ENCODE measurements at places on chromosomes 1 and 21.

DNA sequence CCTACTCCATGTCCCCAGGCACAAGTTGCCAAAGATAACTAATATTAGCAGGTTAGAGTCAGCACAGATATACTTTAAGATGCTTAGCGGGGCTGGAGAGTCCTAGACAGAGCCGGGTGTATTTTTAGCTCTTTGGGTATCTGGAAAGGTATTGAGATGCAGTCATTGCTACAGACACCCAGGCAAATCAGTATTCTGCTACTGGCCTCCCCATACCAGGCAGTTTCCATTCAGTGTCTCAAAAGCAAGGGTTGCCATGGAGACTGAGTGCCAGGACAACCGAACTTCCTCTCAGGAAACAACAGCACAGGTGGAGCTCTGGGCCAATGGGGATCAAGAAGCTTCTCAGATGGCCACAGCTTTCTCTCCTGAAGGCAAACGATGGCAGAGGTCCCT, 45.3 kb downstream of the KCNC4 start:
- DNase-seq: no peak

- DNase-seq: no peak
These were observed 99.0 kb downstream of the KCNK2 start for GRCh38 chr1:215181518-215181917.

- no peak for DNase-seq
These were observed 6.8 kb downstream of the SCYL3 start for GRCh38 chr1:169886931-169887330.

DNA sequence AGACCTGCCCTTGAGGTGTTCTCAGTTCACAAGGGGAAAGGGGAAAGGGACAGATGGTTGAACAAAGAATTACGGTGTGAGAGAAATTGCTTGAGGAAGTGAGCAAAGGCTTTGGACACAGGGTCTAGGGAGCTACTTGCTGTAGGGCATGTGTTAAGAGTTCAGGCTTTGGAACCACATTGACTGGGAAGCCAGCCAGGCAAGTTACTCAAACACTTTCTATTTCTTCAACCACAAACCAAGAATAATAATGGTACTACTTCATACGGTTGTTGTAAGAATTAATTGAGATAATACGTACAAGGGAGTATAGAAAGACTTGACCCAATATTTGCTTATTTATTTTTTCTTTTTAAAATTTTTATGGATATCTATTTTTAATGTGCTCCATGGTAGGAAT, 26.6 kb downstream of the AK4 start:
- no peak for DNase-seq

DNA sequence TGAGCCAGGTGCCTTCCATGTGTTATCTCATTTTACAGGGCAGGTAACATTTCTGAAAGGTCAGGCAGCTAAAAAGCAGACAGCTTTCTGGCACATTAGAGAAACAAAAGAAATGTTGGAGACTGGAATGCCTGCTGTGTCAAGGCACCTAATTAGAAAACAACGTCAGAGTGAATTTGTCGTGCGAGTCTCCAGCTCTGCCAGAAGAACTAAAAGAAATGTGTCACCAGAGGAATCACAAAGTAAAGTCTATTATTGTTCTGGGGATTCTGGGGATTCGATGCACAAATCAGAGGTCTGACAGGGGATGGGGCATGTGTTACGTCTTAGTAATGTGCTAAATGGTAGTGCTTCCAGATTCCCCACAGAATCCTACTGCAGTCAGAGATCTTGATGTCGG, 89.3 kb downstream of the EDEM3 start:
- DNase-seq: no peak

- DNase-seq: no peak
These were observed 12.4 kb upstream of the THRAP3 start for GRCh38 chr1:36211841-36212240.

DNA sequence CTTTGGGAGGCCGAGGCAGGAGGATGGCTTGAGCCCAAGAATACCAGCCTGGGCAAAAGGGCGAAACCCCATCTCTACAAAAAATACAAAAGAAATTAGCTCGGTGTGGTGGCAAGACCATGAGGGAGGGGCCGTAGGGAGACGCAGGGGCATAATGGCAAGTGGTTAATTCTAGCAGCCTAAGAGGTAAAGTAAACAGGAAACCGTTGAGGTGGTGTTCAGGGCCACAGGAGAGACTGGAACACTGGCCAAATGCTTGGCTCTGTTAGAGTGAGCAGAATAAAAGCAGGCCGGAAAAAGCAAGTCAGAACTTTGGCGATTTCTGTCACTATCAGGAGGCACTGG, 89.2 kb downstream of the RIPK4 start:
- DNase-seq: no peak

DNA sequence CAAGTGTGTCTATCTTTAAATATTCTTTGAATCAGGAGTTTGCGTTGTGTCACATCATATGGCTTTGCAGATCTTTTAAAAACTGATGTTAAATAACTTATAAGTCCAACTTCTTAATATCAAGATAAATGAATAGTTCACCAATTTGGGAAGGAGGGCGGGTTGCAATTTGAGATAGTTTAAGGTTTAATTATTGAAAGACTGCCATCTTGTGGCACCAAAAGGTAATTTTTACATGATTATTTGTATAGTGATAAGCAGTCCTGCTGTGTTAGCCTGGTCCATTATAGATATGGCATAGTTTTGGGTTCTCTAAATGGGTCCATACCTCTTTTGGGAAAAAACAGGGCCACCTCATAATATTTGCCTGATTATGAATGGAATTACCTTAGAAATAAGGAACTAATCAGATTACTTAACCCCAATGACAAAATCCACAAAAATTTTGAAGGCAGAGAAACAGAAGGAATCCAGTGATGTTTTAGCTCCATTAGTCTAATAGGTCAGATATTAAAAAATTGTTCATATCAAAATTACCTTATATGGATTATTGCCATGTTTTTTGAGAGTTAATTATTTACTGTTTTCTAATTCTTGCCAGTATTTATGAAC, 64.3 kb downstream of the PRKAA2 start:
- no peak for DNase-seq

DNA sequence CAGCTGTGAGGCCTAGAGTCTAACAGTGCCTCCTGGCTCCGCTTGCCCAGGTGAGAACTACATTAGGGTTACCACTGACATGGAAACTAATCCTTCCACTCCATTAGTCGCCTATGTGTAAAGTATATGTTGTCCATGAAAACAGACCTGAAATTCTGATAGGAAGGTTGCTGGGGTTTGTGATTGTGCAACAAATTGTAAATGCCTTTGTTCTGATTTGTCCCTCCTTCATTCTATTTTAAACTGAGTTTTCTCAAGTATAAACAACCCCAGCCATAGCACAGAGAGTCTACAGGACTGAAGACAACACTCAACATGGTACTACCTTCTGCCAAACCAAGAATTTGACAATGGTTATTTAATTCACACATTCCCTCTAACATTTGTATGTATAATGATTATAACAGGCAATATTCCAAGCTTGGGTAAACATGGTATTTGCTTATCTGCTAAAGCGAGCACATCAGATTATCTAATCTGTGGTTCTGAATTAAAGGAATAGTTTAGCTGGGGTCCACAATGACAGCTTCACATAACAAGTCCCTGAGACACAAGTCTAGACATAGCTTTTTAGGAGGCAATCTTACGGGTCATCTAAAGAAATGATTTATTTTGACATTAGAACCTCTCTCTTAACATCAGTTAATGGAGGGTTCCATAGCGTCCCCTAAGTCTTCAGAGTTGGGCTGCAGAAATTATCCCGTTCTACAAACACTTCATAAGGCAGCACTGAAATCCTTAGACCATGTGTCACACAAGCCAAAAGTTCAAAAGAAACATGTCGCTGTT, 633.0 kb downstream of the SMYD3 start:
- DNase-seq: no peak

- no peak for DNase-seq
These were observed 81.8 kb downstream of the CDC7 start for GRCh38 chr1:91582431-91582921.

GRCh38 chr1:171173069-171173468, 12.0 kb upstream of the FMO2 start:
- no peak for DNase-seq

DNA sequence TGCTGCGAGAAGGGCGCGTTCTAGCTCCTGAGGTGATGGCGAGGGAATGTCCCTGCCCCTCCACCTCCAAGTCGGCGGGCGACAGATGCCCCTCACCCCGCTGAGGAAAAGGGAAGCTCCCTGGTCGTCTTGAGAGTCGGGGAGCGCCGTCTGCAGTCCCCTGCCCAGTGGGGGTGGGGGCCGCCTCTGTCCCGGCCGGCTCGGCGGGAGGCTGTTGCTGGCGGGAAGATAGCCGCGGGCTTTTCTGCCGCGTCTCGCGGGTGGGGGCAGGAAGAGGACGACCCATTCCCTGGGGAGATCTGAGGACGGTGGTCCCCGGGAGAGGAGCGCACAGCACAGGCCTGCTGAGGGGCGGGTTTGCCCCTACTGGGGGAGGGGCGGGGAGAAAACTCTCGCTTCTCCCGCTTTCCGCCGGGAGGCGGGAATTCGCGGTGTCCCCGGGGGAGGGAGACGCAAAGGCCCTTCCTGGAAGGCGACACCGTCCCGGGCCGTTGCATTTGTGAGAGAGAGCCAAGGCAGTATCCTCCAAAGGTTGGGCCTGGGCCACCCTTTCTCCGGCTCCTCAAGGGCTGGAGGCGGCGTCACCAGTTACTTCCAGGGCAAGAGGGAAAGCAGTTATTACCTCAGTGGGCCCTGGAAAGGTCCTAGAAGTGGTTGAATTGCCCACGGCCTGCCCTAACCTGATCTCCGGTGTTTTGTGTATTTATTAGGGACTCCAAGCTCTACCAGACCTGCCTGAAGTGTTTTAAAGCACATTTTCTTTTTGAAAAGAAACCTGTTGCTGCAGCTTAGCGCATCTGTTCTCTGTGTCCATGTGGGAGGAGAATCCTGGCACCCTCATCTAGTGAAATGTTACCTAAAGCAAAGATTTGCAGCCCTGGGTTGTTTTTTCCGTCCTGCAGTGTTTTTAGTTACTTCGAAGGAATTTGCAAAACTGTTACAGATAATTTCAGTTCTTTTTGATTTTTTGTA, 648 bp downstream of the S100PBP start:
- peak; percentile 45 for DNase-seq

DNA sequence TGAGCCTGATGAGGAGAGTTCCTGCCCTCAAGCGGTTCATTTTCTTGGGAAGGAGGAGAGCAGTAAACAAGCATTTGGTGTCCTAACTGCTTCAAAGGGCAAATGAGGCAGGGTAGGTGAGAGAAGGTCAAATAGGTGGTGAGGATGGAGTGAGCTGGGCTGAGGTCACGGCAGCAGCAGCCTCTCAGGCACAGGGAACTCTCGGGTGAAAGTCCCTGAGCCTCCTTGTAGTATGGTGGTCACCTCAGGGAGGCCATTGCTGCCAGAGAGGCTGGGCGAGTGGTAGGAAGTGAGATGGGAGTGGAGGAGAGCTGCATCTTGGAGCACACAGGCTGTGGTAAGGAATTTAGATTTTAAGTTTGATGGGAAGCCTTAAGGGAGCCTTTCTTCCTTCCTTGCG, 4.0 kb downstream of the ADARB1 start:
- no peak for DNase-seq

GRCh38 chr1:234870020-234870981, 258.3 kb downstream of the TOMM20 start:
- no peak for DNase-seq

GRCh38 chr1:153677718-153678518, 570 bp upstream of the NPR1 start:
- peak; percentile 31 for DNase-seq

GRCh38 chr1:116131866-116132605, 20.8 kb downstream of the MAB21L3 start:
- DNase-seq: no peak

DNA sequence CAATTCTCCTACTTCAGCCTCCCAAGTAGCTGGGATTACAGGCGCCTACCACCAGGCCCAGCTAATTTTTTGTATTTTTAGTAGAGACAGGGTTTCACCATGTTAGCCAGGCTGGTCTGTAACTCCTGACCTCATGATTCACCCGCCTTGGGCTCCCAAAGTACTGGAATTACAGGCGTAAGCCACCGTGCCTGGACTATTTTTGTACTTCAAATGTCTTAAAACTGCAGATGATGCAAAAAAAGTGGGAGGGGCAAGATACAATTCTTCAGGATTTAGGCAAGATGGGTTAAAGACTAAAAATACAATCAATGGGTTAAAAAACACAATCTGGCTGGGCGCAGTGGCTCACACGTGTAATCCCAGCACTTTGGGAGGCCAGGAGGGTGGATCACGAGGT, 4.7 kb downstream of the SCAF4 start:
- DNase-seq: no peak
